A673 (cell line): ENCODE measurements at places on chromosomes 5 and 9. TPM values are rescaled to one million over a fixed set of nuclear protein-coding genes. Genes with fewer than 3 reads are reported as not detected.

DNA sequence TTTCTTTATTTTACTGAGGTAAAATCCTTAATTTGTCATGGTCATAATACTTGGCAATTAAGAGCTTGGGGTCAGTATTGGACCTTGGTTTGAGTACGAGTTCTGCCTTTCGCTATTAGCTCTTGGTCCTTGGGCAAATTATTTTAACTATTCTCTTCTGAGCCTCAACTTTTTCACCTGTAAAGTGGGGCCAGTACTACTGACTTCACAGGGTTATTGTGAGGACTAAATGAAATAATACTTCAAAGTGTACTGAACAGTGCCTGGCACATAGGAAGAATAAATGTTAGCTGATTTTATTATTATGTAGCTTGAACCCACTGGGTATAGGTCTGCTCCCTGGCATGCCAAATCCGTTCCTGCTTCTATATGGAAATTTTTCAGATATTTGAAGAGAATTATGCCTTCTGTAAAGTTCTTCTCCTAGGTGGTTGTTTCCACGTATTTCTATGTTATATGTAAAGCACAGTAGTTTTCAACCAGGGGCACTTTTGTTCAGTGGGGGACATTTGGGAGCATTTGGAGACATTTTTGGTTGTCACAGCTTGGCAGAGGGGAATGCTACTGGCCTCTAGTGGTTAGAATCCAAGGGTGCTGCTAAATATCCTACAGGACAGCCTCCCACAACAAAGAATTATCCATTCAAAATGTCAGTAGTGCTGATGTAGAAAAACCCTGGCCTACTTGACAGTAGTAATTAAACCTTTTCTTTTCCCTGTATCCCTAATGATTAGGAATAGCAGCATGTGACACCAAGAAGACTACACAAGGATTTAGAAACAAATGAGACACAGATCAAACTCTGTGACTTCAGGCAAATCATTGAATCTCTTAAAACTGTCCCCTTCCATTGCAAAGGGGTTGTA is 4.5 kb downstream of the RCL1 start:
- H3K27me3 ChIP-seq, result no peaks in the 10 kb centered on the region
- H3K4me1 ChIP-seq, result peaks cover 19% of the 10 kb centered on the region
- H3K27ac ChIP-seq, result peak overlapping the region; percentile 59
- no peaks in the 10 kb centered on the region for H3K36me3 ChIP-seq
- H3K4me3 ChIP-seq, result no peak overlapping the region

- no peak overlapping the region for H3K4me3 ChIP-seq
- peak; percentile 25 for DNase-seq
- no peaks in the 10 kb centered on the region for H3K36me3 ChIP-seq
- no peak overlapping the region for H3K27ac ChIP-seq
These were observed 498.8 kb downstream of the RAB3C start for GRCh38 chr5:59081693-59082092.

DNA sequence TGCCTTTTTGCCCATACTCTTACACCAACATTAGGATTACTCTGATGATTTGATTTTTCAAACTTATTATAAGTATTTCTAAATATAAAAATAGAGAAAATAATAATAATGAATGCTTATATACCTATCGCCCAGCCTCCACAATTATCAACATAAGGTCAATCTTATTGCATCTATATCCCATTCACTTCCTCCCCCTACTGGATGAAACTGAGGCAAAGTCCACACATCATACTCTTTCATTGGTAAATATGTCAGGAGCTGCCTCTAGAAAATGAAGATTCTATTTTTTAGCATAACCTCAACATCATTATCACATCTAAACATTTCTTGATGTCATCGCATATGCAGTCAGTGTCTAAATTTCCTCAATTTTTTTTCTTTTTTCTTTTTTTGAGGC is 44.3 kb downstream of the SH3RF2 start:
- no peak overlapping the region for H3K4me3 ChIP-seq
- H3K36me3 ChIP-seq, result no peaks in the 10 kb centered on the region
- DNase-seq, result no peak
- no peak overlapping the region for H3K27ac ChIP-seq

DNA sequence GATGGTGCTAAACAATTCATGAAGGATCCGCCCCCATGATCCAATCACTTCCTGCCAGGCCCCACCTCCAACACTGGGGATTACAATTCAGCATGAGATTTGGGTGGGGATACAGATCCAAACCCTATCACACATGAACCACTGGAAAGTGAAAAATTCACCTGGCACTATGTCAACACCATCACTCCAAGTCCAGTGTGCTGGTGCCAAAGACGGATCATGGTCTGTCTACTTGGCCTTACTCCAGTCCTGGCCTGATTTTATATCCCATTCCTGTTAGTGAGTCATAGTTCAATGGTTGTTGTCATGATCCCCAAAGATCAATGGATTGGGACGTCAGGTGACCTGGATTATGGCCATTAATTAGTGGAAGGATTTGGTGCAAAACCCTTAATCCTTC is 147.4 kb upstream of the RPS23 start:
- no peaks in the 10 kb centered on the region for H3K36me3 ChIP-seq
- H3K27me3 ChIP-seq, result no peaks in the 10 kb centered on the region
- H3K27ac ChIP-seq, result no peak overlapping the region
- no peaks in the 10 kb centered on the region for H3K4me1 ChIP-seq

DNA sequence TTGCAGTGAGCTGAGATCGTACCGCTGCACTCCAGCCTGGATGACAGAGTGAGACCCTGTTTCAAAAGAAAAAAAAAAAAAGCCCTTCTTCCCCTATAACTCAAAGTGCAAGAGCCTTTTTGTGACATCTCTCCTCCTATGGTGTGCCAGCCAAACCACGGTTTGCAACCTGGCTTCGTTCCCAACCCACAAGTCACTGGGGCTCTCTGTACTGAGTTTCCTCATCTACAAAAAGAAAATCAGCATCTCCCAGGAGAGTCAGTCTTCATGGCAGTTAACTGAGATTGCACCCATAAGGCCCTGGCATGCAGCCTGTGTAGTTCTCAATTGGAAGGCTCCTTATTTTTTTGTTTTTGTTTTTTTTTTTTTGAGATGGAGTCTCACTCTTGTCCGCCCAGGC is 14.8 kb downstream of the ODF2 start:
- no peak overlapping the region for H3K27ac ChIP-seq
- H3K36me3 ChIP-seq, result peaks cover 43% of the 10 kb centered on the region
- no peaks in the 10 kb centered on the region for H3K27me3 ChIP-seq
- H3K4me1 ChIP-seq, result peaks cover 6% of the 10 kb centered on the region
- DNase-seq, result peak; percentile 60
- no peak overlapping the region for H3K4me3 ChIP-seq

GRCh38 chr5:84248013-84248412 is 136.7 kb downstream of the EDIL3 start:
- H3K4me3 ChIP-seq, result no peak overlapping the region
- no peaks in the 10 kb centered on the region for H3K4me1 ChIP-seq
- no peaks in the 10 kb centered on the region for H3K36me3 ChIP-seq
- no peaks in the 10 kb centered on the region for H3K27me3 ChIP-seq
- no peak overlapping the region for H3K27ac ChIP-seq
- DNase-seq, result no peak

DNA sequence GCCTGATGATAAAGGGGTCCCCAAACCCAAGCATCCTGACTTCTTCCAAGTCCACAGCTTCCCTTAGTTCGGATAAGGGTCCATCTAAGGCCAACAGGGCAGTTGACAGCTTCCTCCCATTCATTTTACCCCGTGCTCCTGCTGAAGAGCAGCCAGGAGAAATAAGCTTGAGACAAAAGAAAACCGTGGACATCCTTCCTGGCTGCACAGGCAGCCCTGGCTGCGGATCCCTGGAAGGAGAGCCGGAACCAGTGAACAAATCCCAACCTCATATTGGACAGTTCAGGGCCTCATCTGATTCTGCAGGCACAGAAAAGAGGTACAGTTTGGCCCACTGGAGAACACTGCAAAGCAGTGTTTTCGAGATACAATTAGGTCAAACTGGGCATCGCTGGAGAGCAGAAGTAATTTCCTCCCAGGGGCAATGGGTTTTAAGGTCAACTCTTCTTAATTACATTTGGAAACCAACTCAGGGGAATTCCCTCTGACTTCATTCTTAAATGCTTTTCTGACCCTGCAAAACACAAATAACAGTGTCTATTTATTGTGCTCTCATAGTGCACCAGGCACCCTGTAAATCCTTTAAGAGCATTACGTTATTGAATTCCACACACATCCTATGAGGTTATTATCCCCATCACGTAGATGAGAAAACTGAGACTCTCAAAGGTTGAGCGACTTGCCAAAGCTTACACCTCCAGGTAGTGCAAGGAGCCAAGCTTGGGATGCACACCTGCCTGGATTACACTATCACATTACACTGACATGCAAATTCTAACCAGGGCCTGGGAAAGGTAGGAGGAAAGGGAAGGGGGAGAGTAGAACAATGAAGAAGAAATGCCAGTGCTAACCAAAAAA is 21.2 kb downstream of the ADAM19 start:
- H3K27ac ChIP-seq, result no peak overlapping the region
- no peaks in the 10 kb centered on the region for H3K27me3 ChIP-seq
- no peaks in the 10 kb centered on the region for H3K36me3 ChIP-seq
- H3K4me1 ChIP-seq, result no peaks in the 10 kb centered on the region

DNA sequence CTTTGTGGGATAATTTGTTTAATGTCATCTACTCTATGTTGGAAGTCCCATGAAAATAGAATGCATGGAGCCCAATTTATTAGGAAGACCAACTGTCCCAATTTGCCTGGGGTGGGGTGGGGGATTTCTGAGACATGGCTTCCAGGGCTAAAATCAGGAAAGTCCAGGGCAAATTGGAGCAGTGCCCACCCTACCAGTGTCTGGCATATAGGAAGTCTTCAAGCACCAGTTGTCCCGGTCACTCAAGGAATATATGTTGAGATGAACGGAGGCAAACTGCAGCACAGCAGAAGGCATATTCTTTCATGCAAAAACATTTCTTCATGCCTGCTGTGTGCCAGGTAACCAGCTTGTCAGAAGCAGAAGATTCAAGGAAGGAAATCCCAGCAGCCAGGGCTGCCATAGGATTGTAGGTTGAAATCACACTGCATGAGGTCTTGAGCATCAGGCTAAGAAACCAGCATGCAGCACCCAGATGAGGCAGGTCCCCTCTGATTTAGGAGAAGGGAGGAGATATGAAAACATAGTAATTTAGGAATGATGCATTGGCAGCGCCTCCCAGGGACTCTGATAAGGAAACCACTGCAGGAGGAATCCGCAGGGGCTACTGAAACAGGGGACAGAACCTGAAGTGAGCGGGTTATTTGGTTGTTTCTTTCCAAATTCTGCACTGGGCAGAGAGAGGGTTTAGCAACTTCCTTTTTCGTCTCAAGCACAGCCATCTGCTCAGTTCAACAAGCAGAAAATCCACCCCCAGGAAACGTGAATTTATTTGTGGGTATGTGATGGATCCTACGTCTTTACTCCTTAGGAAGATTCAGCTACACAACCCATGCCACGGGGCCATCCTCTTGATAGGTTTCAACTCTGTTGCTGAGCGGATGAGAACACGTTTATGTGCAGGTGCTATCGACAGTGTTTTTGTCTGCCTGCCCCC is 112.6 kb upstream of the CPEB4 start:
- H3K27ac ChIP-seq, result no peak overlapping the region
- no peaks in the 10 kb centered on the region for H3K36me3 ChIP-seq
- H3K4me3 ChIP-seq, result no peak overlapping the region
- no peaks in the 10 kb centered on the region for H3K4me1 ChIP-seq
- no peaks in the 10 kb centered on the region for H3K27me3 ChIP-seq

DNA sequence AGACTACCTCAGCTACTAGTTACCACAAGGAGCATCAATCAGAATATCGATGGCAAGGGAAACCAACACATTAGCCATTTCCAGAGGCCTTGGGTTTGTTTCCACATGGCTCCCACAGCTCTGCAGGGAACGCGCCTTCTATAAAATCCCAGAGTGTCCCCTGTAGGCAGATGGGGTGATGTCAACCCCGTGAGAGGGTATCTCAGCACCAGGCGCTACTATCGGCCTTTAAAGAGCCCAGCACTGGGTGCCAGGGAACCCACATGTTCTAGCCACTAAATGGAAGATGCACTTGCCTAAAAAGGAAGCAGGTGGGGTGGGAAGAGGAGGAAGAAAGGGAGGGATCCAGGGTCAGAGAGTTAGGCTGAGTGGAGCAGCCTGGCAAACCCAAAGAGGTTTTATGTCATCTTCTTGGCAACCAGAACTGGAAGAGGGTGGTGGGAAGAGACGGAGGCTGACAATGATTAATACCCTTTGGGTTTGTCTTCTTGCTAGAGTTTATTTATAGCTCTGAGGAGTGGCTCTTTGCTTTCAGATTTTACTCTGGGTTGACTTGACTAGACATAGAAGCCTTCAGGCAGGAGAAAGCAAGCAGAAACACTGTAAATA is 19.9 kb downstream of the MACROH2A1 start:
- no peak overlapping the region for H3K4me3 ChIP-seq
- no peak for DNase-seq
- H3K27me3 ChIP-seq, result no peaks in the 10 kb centered on the region
- H3K36me3 ChIP-seq, result peaks cover 79% of the 10 kb centered on the region
- H3K27ac ChIP-seq, result no peak overlapping the region

DNA sequence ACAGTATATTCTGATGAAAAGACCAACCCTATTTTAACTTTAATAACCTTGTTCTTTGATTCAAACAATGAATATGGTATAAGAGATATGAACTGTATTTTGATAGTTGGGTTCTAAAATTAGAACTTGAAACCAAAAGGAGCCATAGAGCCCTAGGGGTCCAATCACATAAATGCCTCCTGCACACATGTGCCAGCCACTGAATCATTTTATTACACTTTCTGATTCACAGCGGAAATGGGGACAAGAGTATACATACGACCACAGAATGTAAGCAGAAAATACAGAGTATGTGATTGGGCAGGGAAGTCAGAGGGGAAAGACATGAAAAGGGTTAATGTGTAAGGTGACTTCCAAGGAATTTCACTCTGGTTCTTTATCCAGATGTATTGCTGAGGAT is 1000.2 kb downstream of the NR2F1-AS1 start:
- no peaks in the 10 kb centered on the region for H3K36me3 ChIP-seq
- no peak overlapping the region for H3K27ac ChIP-seq
- no peak for DNase-seq
- H3K27me3 ChIP-seq, result no peaks in the 10 kb centered on the region

DNA sequence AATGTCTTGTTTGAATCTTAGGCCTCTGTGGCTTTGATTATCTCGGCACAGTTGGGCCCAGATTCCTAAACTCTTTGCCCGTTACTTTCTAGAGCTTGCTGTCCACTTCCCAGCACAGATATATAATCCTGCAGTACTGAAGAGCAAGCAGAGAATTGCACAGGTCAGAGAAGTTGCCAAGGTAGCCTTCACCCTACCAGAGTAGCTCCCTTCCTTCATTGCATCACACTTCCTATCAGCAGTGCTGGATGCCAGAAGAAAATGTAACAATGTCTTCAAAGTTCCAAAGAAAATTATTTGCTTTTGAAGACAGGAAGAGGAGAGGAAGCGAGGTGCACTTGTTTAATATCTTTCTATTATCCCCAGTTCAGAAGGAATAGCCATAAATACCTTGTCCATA is 38.1 kb upstream of the SPATA31D4 start:
- H3K36me3 ChIP-seq, result no peaks in the 10 kb centered on the region
- H3K4me1 ChIP-seq, result no peaks in the 10 kb centered on the region
- H3K27me3 ChIP-seq, result no peaks in the 10 kb centered on the region
- H3K27ac ChIP-seq, result no peak overlapping the region
- no peak for DNase-seq

GLRA1 gene
- not detected in 2 replicates for total RNA-seq

SPATA31E1 gene
- total RNA-seq, result not detected in 2 replicates

TEX48 gene
- total RNA-seq, result not detected in 2 replicates

ZNF454 gene
- 2.4 and 3.4 TPM in 2 replicates for total RNA-seq

RMRP gene
- total RNA-seq, result 13,531 and 14,573 TPM in 2 replicates

TLN1 gene
- total RNA-seq, result 173 and 178 TPM in 2 replicates

ANKRD31 gene
- total RNA-seq, result 0.04 and 0.15 TPM in 2 replicates
